ENCODE measurements at places on chromosomes 16 and 17.

- no peak for DNase-seq
Observed at GRCh38 chr17:10314329-10314728, 58.5 kb downstream of the MYH13 start.

DNA sequence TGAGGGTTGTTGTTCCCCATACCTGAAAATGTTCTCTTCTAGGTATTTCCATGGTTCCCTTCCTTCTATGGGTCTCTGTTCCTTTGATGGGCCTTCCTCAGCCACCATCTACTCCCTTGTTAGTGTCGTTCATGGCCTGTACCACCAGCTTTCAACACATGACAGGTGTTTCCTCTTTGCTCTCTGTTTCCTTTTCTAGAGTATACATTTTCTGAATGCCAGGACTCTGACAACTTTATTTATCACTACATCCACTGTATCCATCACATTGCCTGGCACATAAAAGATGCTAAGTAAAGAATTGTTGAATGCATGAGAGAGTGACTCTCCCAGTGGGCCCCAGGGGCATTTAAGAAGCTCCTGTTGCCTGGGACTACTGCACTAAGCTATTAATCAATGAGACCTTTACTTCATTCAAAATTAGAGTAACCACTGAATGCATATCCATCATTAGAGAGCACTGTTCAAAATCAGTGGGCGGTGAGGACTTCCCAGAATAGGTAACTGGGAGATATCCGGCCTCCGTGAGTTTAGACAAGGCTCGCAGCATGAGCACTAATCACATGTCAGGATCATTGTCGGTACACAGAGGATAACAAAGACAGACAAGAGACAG lies 255.0 kb downstream of the CBLN1 start:
- DNase-seq, result no peak

DNA sequence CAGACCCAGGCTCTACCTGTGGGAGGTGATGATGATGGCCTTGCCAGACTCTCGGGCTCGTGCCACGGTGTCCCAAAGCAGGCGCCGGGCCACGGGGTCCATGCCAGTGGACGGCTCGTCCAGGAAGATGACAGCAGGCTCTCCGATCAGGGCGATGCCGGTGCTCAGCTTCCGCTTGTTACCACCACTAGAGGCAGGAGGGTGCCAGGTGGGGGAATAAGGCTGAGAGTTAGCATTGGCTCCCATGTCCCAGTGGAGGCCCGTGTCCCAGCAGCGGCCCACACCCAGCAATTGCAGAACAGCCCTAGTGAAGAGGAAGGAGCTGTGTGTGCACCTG lies 10.3 kb upstream of the RNPS1 start:
- DNase-seq, result no peak

GRCh38 chr17:64075913-64076312 lies 54.0 kb downstream of the ERN1 start:
- DNase-seq, result no peak

GRCh38 chr17:20214794-20215193 lies 205.6 kb downstream of the SPECC1 start:
- DNase-seq, result no peak

DNA sequence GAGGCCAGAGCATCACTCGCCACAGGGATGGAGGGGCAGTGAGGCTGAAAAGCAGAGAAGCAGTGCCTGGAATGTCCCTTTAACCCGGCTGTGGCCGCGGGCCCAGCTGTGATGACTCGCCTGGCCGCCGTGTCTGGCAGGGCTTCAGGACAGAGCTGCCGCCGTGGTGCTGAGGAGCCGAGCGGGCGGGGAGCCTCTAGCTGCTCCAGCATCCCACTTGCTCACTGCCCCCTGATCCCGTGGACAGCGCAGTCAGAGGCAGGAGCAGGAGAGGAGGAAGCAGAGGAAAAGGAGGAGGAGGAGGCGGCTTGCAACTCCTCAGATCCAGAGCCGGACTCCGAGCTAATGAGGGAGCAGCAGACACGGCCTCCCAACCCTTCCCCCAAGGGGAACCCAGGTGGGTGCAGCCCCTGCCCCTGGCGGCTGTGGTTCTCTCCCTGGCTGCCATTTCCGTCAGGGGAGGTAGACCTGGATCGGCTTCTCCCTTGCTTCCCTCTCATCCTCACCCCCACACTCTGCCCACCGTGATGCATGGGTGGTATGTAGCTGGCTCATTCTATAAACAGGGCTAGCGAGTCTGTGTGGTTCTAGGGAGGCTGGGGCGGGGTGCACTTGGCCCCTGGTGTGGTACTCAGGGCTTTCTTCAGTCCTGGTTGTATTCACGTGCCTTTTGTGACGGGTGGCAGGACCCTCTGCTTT lies 165.7 kb downstream of the CMIP start:
- DNase-seq, result peak; percentile 15

DNA sequence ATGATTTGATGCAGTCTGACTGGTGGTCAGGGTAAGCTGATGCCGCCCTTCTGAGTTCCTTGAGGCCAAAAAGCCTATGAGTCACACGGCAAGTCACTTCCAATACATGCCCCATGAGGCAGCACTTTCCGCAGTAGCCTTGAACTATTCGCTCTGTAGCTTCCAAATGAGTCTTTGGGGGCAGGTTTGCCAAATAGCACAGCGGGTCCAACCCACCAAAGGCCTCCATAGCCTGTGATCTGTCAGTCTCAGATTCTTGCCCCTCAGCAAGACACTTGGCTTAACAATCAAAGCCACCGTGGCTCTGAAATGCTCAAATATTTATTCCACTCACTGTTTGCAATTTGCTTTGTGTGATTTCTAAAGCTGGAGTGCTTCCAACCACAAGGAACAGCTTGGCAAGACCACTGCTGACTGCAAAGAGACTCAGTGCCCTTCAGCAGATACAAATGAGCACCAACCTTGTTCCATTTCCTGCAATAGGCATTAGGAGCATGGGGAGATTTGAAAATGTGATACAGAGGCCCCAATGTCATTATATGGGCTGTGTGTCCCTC lies 45.4 kb downstream of the CLEC19A start:
- no peak for DNase-seq

GRCh38 chr17:74865504-74866197 lies 6.0 kb upstream of the GRIN2C start:
- DNase-seq, result no peak

DNA sequence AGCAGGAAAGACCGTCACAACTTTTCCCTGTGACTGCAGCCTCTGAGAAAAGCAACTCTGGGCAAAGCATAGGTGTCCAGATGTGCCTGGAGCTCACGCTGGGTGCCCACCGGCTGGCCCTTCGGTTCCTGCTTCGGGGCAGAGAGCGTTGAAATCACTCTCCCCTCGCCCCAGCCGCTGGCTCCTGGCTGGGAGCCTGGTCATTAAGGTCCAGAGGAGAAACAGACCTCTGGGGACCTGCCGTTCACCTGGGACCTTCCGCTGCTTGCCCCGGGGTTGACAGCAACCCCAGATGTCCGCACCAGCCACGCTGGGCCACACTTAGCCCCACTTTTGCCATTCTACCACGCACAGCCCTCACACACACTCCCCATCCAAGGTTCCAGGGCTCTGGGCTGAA lies 13.1 kb downstream of the MRM3 start:
- no peak for DNase-seq

DNA sequence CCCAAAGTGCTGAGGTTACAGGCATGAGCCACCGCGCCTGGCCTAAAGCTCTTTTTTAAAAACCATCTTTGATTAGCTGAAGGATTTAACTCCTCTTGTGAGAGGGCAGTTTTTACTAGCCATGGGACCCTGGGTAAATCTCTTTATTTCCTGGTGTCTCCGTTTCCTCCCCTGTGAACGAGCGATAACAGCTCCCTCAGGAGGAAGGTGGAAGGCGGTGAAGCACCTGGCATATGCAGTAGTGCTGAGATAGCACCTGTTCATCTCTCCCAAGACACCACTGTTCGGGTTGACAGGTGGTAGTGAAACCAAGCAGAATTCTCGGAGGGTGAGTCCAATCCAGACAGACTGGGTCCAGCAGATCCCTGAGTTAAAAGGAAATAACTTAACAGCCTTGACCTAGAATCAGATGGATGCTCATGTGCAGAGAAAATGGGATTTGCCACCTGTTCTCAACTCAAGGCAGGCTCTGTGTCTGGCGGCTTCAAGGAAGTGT lies 86.2 kb downstream of the CRISPLD2 start:
- DNase-seq, result no peak

GRCh38 chr16:13441675-13442074 lies 478.3 kb upstream of the ERCC4 start:
- no peak for DNase-seq

DNA sequence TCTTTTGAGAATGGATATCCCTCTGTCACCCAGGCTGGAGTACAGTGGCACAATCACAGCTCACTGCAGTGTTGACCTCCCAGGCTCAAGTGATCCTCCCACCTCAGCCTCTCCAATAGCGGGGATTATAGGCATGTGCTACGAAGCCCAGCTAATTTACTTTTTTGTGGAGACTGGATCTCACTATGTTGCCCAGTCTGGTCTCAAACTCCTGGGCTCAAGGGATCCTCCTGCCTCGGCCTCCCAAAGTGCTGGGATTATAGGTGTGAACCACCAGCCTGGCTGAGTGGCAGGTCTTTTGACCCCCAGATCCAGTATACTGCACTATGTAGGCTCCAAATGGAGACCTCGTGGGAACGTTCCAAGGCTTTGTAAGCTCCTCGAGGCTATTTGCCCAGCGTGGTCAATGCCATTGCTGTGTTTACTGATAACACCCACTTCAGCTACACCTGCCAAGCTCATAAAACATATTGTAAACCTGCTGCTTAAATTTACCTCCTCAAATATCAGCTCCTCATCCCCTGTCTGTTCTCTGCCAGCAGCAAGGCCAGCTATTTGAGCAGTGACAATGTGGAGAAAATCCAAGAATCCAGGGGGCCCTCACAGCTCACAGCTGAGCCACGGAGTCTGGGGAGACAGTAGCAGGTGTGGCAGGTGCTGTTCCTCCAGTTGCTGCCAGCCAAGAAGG lies 16.2 kb upstream of the KIFC3 start:
- no peak for DNase-seq

- no peak for DNase-seq
Observed at GRCh38 chr16:30139583-30140481, 16.8 kb upstream of the MAPK3 start.

GRCh38 chr16:50297301-50298074 lies 31.1 kb downstream of the ADCY7 start:
- DNase-seq, result no peak

GRCh38 chr17:69539274-69539673 lies 124.8 kb downstream of the MAP2K6 start:
- no peak for DNase-seq

GRCh38 chr16:12724226-12724625 lies 79.5 kb downstream of the CPPED1 start:
- DNase-seq, result no peak
